RPMI7951 (cell line): ENCODE measurements at places on chromosomes 5 and 9. TPM values are rescaled to one million over a fixed set of nuclear protein-coding genes. Genes with fewer than 3 reads are reported as not detected.

The LHX3 gene
- not detected in 2 replicates for total RNA-seq

The CCL28 gene
- total RNA-seq, result 8.8 and 12.8 TPM in 2 replicates

The COX7C gene
- total RNA-seq, result 342 and 408 TPM in 2 replicates

The ZMYND19 gene
- 16.3 and 19.1 TPM in 2 replicates for total RNA-seq

The PCDHAC2 gene
- not detected in 2 replicates for total RNA-seq

The NFIB gene
- 6.4 and 9.1 TPM in 2 replicates for total RNA-seq

The HSPA4 gene
- total RNA-seq, result 68.8 and 108 TPM in 2 replicates
